ENCODE measurements at places on chromosomes 13 and 19.

DNA sequence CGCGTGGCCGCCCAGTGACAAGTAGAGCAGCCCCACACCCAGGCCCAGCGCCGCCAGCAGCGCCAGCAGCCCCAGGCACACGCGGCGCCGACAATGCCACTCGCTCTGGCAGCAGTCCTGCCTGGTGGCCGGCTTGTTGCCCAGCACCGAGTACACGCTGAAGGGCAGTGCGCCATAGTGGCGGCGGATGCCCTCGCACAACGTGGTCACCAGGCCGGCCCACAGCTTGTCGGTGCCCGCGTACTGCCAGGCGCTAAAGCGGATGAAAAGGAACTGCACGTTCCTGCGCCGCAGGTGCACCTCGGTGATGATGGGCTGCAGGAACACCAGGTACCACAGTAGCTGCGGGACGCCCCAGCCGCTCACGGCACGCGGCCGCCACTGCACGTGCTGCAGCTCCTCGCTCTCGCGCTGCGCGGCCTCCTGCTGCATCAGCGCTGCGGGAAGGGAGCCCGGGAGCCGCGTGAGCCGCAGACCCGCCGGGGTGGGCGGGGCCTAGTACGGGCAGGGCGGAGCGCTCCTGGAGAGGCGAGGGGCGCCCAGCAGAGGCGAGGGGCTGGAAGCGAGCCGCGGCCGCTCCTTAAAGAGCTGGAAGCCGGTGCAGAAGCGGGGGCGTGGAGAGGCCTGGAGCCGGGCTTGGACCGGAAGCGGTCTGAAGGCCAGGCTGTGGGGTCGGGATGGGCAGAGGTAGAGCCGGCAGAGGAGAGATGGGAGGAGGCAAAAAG lies 7.3 kb downstream of the NKPD1 start:
- peak; percentile 64 for DNase-seq

DNA sequence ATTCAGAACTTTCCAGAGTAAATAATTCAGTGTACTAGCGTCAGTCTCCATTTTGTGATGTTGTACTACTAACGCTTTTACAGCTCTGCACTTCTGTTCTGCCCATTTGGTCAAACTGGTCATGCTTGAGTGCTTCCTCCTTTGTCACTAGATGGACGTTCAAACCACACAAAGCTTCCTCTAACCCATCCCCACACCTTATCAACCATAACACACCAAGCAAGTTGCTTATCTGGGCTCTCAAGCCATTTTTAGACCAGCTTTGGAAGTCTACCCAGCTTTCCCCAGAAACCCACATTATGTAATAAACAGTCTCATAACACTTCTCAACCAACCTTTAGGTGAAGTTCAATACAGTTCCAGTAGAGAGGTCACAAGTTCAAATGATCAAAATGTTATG lies 2.3 kb upstream of the ZNF347 start:
- no peak for DNase-seq

GRCh38 chr19:4970558-4971423 lies 1.9 kb downstream of the KDM4B start:
- no peak for DNase-seq

DNA sequence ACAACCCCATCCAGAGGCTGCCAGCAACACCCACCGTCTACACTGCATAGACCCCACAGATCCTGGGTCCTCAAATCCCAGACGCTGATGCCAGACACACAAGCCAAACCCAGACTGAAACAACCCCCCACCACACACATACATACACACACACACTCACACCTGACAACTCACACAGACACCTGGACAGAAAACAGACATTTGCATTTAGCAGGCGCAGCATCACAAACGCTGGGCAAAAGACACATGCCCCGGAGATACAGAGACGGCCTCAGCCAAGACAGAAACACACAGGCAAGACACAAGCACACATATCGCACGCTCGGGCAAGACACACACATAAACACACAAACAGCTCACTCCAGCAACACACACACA lies 1.3 kb downstream of the BBC3 start:
- peak; percentile 36 for DNase-seq

GRCh38 chr19:42397263-42398166 lies 7.4 kb upstream of the CNFN start:
- DNase-seq: no peak

Data from tongue (tissue), 3 donors.